ELR (cell line): ENCODE measurements at places on chromosomes 11 and 22.

DNA sequence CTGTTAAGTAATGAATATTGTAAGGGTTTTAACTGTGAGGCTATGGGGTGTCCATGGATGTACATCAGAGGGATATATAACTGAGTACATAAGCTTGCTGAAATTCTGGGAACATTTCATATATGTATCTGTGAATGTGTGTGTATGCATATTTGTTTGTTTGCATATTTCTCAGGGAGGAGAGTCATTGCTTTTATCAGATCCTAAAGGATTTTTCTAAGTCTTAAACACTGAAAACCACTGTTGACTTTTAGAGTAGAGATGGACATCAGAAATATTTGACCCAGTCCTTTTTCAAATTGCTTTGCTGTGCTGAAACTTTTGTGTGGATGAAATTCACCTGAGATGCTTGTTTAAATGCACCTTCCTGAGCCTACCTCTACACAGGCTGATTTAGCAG lies 410.6 kb downstream of the METTL15 start:
- DNase-seq: no peak

DNA sequence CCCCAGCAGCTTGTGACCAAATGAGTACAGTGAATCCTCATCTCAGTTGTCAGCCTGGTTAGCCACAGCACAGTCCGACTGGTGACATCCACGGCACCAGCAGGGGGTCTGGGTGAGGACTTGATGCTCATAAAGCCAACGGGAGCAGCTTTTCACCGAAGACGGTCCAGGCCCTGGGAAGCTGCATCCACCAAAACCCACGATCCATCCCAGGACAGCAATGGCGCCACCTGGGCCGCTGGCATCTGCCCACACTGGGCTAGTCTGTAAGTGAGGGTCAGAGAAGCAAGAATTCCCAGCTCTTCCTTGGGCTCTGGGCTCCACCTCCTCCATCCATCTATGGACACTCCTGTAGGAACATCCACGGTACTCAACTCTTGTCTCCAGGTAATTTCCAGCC lies 25.1 kb upstream of the FXYD6 start:
- no peak for DNase-seq

GRCh38 chr11:16787035-16787742 lies 48.7 kb downstream of the C11orf58 start:
- DNase-seq: peak; percentile 25

GRCh38 chr11:86678296-86678695 lies 5.9 kb upstream of the ME3 start:
- no peak for DNase-seq

- DNase-seq: no peak
Measured at GRCh38 chr11:111932611-111932950, 4.6 kb upstream of the DIXDC1 start.

DNA sequence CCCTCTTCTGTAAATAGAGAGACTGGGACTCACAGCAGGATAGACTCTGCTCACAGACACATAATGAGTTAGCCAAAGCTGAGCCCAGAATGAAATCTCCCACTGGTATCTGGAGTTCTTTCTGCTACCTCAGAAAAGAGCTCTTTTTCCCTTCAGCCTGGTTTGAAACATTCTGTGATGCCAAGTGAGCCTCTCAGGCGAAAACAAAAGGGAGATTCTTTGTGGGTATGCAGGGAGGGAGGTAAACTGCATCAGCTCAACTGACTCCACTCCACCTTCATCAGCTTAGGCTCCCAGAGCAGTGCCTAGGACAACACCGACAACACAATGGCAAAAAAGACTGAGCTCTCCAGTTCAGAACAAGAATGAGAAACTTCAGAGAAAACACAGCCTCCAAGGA lies 55.1 kb upstream of the SCUBE2 start:
- DNase-seq: no peak

GRCh38 chr11:46616551-46617133 lies 385 bp downstream of the HARBI1 start:
- DNase-seq: peak; percentile 32

DNA sequence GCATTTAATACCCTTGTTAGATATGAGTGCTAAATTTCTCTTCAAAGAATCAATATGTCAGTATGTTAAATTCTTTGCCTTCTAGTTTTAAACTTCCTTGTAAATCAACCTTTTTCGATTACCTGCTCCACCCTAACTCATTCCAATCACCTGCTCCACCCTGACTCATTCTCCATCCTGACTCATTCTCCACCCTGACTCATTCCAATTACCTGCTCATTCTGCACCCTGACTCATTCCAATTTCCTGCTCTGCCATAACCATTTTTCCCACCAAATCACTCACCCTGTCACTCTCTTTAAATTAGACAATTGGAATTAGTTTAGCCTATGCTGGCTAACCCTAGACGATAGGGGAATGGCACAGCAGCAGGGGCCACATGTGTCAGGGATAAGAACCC lies 519.5 kb upstream of the LRRC4C start:
- no peak for DNase-seq

GRCh38 chr11:10478574-10479550 lies 23.8 kb downstream of the AMPD3 start:
- DNase-seq: no peak

DNA sequence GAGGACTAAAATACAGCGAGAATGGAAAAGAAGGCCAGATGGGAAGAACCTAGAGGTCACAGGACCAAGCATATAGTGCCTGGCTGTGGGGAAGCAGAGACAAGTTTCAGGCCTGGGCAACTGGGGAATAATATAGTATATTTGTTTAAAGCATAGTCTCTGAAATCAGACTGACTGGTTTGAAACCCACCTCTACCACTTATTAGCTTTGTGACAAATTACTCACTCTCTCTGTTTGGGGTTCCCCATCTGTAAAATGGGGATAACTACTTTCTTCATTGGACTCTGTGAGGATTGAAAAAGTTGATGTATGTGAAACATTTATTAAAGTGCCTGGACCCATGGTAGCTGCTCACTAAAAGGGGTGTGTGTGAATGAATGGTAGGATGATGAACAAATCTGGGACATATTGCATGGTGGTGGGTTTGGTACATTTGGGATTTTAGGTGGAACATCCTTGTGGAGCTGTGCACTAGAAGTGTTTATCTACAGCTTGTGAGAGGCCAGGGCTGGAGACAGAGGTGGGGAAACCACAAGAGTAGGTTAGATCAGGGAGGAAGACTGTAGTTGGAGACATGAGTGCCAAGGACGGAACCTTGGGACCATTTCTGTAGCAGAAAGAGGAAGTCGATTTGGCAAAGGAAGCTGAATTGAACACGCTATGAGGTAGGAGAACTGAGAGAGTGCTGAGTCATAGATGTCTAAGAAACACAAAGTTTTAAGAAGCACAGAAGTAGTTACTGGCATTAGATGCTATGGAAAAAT lies 52.6 kb downstream of the SWAP70 start:
- DNase-seq: peak; percentile 76

DNA sequence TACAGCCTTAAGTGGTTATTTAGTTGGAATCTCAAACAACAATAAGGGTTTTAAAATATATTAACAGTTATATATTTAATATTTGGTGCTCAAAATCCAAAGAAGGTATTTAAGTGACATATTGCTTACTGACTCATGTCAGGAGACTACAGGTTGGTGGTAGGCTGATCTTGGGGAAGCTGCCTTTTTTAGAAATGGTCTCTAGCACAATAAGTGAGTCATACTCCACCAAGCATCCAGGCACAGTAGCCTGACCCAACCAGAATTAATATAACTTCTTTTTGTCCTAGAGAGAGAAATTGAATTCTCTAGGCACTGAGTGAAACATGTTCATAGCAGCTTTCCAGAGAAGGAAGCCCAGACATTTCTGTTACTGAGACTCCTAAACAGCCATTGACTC lies 868.5 kb upstream of the TENM4 start:
- no peak for DNase-seq

DNA sequence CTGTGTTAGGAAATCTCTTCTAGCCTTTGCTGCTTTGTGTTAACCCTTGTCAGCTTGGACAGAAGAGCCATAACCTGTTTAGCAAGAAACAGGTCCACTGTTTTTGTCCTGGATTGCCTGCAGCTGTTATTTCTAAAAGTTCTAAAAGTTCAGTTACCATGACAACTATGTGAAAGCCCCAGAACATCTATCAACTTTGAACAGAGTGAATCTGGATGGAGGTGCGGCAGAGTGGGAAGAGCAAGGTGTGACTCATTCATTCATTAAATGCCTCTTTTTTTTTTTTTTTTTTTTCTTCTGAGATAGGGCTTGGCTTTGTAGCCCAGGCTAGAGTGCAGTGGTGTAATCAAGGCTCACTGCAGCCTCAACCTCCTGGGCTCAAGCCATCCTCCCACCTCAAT lies 50.5 kb downstream of the RBX1 start:
- DNase-seq: peak; percentile 62

DNA sequence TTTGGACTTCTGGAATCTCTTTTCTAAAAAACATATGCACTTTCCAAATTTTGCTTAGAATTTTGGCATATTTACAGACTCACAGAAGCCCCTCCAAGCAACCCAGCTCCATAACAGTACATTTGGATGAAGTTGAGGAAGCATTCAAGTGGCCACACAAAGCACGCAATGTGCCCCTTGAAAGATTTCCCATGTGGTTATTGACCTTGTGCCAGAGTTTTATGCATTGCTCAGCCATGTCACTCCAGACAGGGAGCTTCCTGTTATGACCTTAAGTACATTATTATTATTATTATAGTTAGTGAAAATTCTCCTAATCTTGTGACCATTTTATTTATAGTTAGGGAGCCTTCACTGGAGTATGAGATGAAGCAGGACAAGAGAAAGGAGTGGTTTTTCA lies 35.0 kb upstream of the BDNF start:
- no peak for DNase-seq

DNA sequence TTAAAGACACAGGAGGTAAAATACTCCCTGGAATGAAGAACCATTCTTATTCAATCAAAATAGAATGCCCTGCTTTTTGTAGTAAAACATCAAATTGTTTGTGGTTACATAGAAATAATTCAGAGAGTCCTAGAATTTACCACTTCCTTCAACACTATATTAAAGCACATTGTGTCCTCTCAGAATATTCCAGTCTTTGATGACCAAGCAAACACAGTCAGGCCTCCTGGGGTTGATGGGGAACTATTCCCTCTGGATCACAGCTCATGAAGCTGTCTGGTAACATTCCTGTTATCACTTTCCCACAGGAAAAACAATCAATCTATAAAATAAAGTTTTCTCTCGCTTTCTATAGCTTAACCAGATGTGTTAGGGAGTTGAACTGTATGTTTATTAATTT lies 389.3 kb downstream of the KCNA4 start:
- no peak for DNase-seq

- DNase-seq: no peak
Measured at GRCh38 chr11:12859872-12860657, 149.1 kb upstream of the RASSF10 start.

GRCh38 chr22:38106814-38107578 lies 3.5 kb downstream of the BAIAP2L2 start:
- no peak for DNase-seq

GRCh38 chr22:45934168-45934564 lies 42.8 kb downstream of the WNT7B start:
- DNase-seq: no peak

DNA sequence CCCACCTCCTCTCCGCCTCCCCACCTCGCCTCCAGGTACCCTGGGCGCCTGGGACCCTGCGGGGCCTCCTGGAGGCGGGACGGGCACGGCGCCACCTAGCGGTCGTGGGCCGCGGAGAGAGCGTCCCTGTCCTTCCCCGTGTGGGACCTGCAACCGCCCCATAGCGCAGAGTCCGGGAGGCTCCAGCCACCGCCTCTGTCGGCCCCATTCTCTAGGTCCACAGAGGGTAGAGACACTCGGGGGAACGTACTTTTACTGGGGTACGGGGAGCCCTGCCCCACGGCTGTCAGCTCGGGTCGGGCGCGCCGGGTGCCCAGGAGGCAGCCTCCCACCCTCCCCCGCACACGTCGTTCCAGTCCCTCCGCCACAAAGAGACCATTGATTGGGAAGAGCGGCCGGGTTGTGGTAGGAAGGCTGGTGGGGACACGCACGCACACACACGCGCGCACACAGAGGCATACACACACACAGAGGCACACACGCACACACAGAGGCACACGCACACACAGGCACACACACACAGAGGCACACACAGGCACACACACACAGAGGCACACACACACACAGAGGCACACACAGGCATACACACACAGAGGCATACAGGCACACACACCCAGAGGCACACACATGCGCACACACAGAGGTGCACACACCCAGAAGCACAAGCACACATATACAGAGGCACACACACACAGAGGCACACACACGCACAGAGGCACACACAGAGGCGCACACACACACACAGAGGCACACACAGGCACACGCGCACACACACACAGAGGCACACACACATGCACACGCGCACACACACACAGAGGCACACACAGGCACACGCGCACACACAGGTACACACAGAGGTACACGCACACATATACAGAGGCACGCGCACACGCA lies 12.6 kb upstream of the NECTIN1 start:
- peak; percentile 42 for DNase-seq

DNA sequence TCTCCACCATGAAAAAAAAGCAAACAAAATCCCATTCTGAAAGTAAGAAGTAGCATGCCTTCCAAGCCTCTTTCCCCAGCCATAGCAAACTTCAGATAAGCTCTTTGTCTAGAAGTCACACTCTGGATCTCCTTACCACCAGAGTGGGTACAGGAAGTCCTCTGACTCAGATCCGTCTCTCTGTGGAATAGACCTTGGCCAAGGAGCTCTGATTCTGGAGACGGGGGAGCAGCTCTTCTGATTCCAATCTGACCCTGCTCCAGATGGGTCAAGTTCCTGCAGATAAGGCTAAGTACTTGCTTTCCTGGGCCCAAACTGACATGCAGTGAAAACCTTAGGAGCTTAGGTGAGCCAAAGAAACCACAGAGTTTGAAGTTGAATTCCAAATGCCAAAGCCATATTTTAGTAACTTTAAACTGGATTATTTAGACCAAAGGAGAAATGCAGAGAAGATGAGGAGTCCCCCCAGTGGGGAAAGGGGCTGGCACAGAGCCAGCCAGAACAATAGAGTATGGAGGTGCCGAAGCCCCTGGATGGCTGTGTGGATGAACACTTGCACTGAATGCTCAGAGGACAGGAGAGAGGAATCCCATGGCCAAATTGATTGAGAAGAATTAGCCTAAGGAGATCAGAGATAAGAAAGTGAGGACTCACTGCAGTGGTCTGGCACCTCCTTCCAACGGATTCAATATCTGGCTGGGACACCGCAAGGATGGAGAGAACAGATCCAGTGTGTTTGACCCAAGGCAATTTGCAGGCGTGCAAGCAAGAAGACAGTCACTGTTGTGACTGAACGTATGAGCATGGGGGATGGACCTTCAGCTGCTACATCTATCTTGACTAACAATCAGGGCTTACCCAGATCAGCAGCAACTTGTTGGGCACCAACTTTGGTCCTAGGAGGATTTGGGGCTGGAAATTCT lies 54.9 kb downstream of the ENDOD1 start:
- peak; percentile 22 for DNase-seq
